ENCODE measurements at places on chromosomes 16 and 17.

- DNase-seq = no peak
These were observed 11.6 kb upstream of the IL4R start for GRCh38 chr16:27302126-27302525.

- DNase-seq = no peak
These were observed 63.4 kb downstream of the PITPNC1 start for GRCh38 chr17:67440277-67441051.

GRCh38 chr17:57982452-57983170 is 5.4 kb downstream of the VEZF1 start:
- no peak for DNase-seq

DNA sequence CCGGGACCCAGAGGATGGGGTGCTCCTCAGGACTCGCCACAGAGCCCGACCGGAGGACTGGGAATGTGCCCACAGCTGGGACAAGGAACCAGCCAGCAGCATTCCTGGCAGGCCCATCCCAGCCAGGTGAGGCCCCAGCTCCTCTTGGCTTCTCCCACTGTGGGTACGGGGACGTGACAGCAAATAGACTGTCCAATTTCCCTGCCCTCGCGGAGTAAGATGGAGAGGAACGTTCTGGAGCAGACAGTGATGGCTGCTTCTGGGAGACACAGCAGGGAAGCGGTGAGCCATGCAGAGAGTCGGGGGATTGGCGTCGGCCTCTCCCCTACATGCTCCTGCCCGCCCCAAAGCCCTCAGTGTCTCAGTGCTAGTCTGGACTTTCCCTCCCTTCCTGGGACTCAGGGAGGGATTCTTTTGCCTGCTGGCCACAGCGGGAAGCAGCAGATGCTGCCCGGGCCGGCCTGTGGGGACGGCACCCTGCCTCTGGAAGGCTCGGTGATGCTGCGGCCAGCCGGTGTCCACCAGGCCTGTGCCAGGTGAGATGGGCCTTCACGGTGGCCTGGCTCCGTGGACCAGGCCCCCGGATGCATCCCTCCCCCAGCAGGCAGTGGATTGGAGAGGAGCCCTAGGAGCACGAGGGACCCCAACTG is 89.1 kb downstream of the SEC14L1 start:
- no peak for DNase-seq

DNA sequence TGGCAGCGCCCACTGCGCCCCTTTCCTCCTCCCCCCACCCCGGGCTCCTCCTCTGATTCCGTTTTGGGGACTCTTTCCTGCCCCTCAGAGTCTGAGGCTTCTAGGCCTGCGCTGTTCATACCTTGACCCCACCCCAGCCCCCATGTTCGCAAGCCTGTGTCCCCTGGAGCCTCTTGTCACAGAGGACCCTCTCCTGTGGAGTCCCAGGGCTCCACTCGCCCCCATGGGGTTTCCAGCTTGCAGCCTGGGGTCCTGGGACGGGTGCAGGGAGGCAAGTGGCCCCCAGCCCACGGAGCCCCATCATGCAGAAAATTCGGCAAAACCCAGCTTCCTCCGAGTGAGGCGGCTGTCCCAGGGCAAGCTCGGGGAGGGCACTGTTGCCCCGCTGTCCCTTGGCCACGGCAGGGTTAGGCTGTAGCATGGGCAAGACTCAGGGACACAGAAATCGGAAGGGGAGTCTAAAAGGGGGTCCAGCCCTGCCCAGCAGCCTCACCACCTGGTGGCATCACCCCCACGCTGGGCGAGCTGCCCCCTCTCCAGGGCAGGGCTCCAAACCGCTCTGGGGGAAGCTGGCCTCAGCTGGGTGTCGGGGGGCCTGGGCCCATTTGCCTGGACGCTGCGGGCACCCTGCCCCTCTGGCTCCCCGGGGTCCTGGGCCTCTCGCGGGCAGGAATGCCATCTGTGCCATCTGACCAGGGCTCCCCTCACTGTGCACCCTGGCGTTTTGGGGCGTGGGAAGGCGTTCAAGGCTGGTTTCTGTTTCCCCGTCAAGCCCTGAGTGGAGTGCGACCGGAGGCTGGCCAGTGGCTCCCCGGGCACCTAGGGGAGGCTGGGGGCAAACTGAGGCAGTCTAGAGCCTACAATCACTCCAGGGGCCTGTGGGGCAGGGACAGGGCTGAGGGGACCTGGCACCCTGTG is 11.5 kb upstream of the BAHCC1 start:
- no peak for DNase-seq

GRCh38 chr17:60901806-60902205 is 224.2 kb downstream of the BCAS3 start:
- DNase-seq = no peak

DNA sequence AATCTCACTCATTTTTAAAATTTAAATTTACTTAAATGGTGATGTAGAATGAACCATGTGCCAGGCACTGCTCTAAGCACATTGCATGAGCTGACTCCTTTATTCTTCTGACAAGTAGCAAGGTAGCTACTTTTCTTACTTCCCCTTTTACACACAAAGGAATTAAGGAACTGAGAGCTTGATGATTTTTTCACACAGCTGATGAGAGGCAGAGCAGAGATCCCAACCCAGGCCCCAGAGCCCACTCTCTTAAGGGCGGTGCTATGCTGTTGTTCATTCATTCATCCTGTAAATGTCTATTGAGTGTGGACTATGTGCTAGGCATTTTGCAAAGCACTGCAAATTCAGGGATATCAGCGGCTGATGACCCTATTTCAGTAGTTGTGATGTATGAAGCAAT is 17.9 kb downstream of the SEC14L5 start:
- no peak for DNase-seq

DNA sequence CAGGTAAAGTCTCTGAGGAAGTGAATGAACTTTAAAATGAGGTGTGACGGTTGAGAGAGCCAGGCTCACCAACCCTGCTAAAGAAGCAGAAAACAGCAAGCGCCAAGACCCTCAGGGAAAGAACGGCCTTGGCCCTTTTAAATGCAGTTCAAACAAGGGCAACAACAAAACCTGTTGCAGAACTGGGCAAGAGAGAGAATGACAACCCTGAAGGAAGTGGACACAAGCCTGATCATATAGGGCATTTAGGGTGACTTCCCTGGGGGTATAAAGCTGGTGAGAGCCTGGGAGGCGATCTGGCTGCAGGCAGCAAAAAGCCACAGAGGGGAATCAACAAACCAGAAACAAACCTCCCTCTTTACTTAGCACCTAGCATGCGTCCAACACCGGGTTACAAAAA is 1.0 kb downstream of the CPPED1 start:
- no peak for DNase-seq

DNA sequence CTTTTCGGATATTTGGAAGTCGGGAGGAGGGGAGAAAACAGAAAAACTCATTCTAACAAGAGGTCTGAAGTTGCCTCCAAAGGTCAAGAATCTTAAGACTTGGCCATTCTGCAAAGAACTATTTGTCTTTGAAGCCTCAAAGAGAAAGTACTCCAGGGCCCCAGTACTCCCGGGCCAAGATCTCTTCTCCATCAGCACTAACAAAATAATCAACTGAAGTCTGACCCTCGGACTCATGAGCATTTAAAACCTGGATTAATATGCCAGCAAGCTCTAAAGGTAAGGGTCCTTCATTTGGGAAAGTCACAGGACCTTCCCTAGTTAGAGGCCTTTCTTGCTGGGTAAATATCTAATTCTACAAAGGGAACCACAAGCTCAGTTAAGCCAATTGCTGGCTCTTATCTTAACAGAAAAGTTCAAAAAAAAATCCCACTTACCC is 4.5 kb downstream of the AXIN2 start:
- DNase-seq = no peak

- DNase-seq = no peak
These were observed 101.2 kb downstream of the OR1D5 start for GRCh38 chr17:2962236-2962635.

DNA sequence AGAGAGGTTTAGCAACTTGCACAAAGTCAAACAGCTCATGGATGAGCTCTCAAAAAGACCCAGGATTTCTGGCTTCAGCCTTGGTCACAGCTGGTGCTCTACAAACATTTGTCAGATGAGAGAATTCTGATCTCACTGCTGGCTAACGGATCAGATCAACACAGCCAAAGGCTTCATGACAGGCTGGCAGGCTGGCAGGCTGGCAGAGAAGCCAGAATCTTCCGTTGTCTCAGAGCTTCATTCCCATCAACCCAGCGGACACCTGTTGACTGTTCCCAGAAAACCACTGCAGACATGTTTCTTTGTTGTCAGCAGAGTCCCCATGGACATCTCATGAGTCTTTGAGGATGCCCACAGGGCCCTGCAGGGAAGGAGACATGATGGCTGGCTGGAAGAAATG is 303.8 kb upstream of the ASIC2 start:
- DNase-seq = peak; percentile 5

DNA sequence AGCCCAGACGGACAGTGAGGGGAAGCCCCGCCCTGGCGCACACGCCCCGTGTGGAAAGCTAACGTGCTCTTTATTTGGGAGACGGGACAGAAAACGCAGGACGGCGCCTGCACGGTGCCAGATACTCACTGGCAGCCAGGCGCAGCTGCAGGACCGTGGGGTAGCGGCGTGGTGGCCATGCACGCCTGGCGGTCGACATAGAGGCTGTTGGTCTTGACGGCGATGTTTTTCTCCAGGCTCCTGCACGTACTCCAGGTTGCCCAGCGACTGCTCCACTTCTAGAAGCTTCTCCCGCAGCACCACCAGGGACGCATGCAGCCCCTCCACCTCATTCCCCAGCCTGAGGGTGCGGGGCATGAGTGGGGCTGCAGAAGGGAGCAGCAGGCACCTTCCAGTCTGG is 5.1 kb upstream of the C1QTNF8 start:
- DNase-seq = no peak

- no peak for DNase-seq
These were observed 3.3 kb downstream of the PRSS53 start for GRCh38 chr16:31085411-31085810.

- DNase-seq = no peak
These were observed 4.6 kb upstream of the KCNJ12 start for GRCh38 chr17:21371511-21372081.

GRCh38 chr17:40516581-40517285 is 15.3 kb upstream of the TNS4 start:
- no peak for DNase-seq

GRCh38 chr16:50154420-50154950 is 1.4 kb downstream of the TENT4B start:
- peak; percentile 21 for DNase-seq

- no peak for DNase-seq
These were observed 1.9 kb downstream of the DHX58 start for GRCh38 chr17:42110301-42111264.

DNA sequence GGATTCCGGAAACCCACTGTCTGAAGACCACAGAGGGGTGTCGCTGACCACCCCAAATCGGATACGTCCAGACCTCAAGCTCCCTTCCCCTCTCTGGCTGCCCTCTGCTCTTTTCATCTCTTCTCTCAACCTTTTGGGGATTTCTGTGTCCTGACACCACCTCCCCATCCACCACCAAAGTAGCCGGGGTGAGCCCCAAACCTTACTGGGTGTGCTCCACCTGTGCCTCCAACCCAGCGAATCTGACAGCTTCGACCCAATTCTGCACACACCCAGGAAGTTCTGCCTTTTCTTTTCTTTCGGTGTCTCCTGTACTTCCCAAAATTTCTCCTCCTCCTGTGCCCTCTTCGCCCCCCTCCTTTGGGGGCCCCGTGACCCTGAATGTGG is 534 bp downstream of the KCTD11 start:
- no peak for DNase-seq

DNA sequence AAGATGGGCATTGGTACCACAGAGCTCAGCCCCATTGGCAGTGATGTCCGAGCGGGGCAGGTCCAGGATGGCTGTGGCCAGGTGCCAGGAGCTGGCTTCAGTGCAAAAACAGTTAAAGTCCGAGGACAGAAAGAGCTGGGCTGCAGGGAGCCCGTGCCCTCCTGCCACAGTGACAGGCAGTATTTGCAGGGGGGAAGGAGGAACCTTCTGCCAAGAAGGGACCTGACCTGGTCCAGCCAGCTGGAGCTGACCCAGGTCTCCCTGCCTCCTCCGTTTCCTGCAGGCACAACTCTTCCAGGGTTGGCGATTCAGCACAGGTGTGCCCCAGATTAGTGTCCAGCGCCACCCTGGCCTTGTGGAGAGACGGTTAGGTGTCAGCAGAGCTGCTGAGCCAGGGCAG is 199.0 kb downstream of the ENGASE start:
- DNase-seq = no peak

DNA sequence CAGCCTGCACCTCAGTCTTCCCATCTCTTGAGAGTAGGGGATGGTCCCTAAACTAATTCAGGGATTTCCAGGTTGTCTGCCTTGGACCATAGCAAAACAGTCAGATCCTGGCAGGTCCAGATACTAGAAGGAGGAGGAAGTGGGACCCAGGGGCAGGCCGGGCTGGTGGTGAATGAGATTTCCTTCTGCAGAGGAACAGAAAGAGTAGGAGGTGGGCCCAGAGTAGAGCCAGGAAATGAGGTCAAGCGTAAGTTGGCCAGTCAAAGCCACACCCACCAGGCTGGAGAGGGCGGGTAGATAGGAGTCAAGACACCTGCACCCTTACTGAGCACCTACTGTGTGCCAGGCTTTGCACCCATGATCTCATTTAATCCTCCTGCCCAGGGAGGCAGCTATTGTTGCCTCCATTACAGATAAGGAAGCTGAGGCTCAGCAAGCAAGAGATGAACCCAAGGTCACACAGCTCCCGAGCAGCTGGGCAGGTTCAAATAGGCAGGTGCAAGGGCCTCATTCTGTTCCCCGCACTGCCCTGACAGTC is 2.6 kb downstream of the CDH5 start:
- DNase-seq = no peak

DNA sequence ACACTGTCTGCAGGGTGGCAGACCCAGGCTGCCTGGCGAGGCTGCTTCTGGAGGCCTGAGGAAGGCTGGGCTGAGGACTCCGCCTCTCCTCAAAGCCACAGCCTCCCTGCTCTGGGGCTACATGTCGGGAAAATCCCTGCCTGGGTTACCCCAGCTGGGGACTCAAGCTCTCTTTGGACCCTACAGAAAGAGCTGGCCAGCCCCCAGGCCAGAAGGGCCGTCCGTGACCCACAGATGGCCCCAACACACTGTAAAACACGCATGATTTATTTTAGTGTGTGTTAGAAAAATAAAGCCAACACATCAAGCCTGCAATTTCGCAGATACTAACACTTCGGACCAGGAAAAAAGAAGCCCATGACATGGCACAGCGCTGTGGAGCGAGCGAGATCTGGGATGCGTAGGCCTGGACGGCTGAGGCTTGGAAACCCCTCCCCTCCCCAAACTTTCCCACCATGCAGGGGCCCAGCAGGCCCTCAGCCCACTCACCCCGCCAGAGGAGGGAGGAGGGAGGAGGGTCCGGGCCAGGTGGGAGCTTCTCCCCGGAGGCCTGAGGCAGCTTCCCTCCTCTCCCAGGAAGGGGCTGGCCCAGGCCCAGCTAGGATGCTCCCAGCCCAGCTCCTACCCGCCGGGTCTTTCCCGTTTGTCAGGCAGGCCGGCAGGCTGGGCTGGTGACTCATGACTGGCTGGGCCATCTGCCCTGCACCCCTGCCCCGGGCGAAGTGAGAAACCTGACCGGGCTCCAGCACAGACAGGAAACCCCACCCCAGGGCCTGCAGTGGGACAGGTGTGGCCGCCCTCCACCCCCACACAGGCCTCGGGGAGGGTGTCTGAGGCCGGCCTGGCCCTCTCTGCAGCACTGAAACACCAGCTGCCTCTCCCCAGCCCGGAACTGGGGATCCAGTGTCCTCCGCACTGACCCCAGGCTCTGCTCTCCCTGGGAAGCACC is 34.1 kb upstream of the SLC38A10 start:
- DNase-seq = peak; percentile 68

- no peak for DNase-seq
These were observed 23.1 kb downstream of the CREBBP start for GRCh38 chr16:3857189-3858043.
